ENCODE measurements at places on chromosomes 16 and 17. TPM values are rescaled to one million over a fixed set of nuclear protein-coding genes. Genes with fewer than 3 reads are reported as not detected.

DNA sequence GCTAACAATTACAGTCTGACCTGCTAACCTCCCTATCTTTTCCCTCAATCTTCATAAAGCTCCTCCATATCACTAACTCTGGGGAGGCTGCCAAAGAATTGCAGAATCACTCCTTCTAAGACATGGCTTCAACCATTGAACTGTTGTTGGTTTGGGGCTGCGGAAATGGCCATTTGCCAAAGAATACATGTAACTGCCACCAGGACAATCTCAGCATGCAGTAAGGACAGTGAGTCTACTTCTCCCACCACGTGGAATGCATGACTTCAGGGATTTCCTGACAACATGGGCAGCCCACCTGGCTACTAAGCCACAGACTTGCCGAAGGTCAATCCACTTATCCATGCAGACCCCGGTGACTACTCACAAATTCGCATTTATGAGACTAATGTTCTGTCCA, 104.3 kb upstream of the NUDT7 start:
- no peak overlapping the region for H3K27ac ChIP-seq
- no peaks in the 10 kb centered on the region for H3K4me1 ChIP-seq
- H3K36me3 ChIP-seq = no peaks in the 10 kb centered on the region

GRCh38 chr17:60155815-60156214, 6.0 kb downstream of the CA4 start:
- DNase-seq = no peak
- H3K36me3 ChIP-seq = no peaks in the 10 kb centered on the region
- no peak overlapping the region for H3K27ac ChIP-seq

AFMID gene
- total RNA-seq = 26.3 TPM

COG4 gene
- total RNA-seq = 37.6 TPM

CDH8 gene
- not detected for total RNA-seq

Data from activated CD4-positive, alpha-beta T cell treated with anti-CD3 and anti-CD28 coated beads for 36 hours (primary cell).